ENCODE measurements at places on chromosomes 4 and X.

DNA sequence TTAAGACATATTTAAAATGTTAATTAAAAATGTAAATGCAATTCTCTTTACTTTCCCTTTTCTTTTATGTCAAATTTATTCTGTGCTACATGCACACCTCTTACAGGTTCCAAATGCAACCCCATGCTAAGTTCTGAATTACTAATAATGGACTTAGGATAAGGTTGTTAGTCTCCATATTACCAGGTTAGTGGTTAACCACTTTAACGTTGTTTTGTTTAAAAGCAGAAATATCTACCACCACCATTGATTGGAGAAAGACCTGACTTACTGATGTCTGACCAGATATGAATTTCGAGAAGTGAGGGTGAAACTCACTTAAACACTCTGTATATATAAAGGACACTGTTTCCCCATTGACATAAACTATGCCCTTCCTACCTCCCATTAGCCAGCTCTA lies 6.9 kb upstream of the TRPC3 start:
- DNase-seq: no peak

DNA sequence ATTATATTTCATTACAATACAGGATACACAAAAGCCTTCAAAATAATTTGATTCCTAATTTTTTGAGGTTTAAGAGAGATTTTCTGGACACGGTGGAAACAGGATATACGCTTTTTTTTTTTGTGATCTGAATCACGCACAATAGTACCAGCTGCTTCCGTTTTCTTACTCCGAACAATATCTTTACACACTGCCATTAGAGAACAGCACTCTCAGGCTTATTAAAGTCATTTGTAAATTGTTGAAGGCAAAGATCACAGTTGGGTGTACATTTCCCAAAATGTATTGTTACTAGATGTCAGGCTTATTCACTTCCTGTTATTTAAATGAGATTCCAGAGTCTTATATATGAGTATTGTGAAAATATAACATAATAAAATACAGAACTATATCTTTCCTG lies 71.5 kb downstream of the TMEM47 start:
- DNase-seq: no peak

GRCh38 chr4:89099471-89099870 lies 11.9 kb upstream of the TIGD2 start:
- no peak for DNase-seq

GRCh38 chr4:26021417-26022345 lies 107.7 kb downstream of the SMIM20 start:
- DNase-seq: no peak

- DNase-seq: no peak
These were observed 72.1 kb upstream of the FAM241A start for GRCh38 chr4:112073181-112073580.

- no peak for DNase-seq
These were observed 61.8 kb downstream of the SMARCA5 start for GRCh38 chr4:143575331-143575730.

DNA sequence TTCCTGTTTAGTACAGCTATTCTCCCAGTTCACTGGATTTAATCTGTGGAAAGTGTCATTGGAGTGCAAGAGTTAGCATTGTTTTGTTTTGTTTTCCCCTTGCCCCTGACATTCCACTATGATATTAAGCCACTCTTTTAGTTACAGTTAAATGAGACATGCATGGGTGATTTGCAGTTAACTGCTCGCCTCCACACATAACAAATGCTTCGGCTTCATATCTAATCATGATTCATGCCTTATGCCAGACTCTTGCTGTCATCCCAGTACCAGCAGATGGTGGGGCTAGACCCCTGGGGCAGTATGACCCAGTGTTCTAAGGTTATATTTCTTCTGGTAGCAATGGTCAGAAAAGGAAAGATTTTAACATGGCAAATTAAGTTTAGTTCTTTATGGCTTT lies 80.1 kb downstream of the RAP1GDS1 start:
- no peak for DNase-seq

DNA sequence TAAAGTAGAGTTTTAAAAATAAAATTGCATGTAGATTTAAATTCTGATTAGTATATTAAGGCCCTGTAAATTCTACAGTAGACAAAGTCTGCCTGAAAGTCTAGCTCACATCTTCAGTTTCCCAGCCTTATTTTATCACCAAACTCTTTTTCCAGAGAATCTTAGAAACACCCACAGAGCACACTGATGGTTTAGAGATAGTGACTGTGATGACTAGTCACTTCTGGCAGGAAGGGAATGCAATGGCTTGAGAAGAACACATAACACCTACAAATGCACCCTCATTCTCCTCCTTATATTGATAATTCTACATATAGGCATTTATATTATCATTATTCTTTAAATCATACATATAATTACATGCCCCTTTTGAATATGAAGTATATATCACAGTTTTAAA lies 232.9 kb downstream of the ARAP2 start:
- no peak for DNase-seq

DNA sequence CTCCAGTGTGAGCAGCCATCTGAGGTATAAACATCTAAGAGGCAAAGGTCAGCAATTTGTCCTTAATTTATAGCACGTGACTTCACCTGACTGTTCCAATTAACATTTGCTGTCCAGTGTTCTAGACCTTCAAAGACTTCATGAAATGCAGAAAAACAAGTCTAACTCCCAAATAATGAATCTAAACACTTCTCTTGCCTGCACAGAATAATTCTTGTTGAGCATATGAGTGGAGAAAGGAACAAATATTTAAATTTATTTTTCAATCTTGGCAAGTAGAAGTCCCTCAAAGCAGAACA lies 12.0 kb downstream of the RFC1 start:
- no peak for DNase-seq

GRCh38 chr4:138775890-138776289 lies 239.7 kb upstream of the NOCT start:
- DNase-seq: no peak

- no peak for DNase-seq
These were observed 82.1 kb downstream of the TASL start for GRCh38 chrX:30495468-30495867.

- no peak for DNase-seq
These were observed 585.8 kb upstream of the FAT1 start for GRCh38 chr4:187309456-187309855.

DNA sequence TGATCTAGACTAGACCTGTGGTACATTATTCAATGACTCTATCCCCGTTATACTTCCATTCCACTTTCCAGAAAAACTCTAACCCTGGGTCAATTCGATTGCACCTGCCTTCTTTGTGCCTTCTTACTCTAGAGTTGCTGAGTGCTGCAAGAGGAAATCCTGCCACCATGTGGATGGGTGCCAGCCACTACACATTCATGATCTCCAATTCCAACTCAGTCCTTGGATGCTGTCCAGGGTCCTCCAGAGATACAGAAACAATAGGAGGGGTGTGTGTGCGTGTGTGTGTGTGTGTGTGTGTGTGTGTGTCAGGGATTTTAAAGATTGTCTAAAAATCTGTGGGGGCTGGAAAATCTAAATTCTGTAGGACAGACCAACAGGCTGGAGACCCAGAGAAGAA lies 42.9 kb upstream of the INTS6L start:
- DNase-seq: peak; percentile 60

DNA sequence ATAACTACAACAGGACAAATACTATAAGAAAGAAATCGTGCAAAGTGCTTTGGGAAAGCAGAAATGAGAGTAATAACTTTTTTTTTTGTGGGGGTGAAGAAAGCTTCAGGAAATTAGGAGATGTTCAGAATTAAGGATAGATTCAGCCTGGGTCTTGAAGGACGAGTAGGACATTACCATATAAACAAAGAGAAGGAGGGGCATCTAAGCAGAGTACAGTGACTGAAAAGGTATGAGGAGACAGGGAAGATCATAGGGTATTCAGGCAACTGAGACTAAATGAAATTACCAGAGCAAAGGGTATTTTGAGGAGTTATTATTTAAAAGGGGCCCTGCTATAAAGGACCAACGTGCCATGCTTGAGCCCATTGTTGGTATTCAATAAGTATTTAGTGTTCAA lies 3.1 kb upstream of the STAP1 start:
- DNase-seq: no peak

DNA sequence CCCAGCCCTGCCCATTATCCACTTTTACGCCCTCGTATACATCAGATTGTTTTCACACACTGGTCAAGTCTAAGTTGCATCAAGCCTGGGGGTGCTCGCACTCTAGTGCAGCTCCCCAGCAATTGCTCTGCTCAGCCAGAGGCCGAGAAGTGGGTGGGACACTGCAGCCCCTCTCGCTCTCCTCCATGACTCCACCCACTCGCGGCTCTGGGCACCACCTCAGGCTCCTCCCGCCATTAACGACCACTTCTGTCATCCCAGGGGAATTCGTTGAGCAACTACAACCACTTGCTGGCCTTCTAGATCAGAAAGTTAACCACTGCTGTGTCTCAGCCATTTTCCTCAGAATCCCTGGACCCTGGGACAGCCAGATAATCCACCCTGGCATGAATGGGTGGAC lies 53.6 kb downstream of the ETNPPL start:
- no peak for DNase-seq
